Fibroblast of gingiva (primary cell): ENCODE measurements at places on chromosomes 16 and 17.
A peak's percentile ranks its signal among the peaks of the same experiment; 100 is the strongest.

- DNase-seq: peak; percentile 52
Observed at GRCh38 chr17:49193513-49194296, 16.7 kb downstream of the GNGT2 start.

DNA sequence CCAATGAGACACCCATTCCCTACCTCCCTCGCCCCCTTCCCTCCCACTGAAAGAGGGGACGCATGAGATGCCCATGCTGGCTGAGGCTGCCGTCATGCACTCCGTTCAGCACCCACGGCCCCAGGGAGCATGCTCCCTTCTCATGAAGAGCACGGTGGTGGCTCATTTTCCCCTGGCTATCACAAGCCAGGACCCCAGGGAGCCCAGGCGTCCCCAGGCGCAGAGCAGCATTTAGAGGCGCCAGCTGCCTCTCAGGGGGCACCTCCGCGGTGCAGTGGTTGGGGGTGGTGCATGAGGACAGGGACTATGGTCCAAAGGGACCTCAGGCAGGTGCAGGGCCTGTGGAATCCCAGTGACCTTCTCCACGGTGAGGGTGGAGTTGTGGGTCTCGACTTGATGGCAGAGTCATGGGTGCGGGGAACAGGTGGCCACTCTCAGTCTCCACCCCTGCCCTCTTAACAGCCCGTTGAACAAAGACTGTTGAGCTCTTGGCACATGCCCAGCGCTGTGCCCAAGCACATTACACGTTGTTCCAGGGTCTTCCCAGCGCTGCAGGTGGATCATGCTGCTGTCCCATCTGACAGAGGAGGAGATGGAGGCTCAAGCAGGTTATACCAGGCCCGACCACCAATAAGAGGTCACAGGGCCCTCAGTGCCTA, 13.6 kb downstream of the KIF19 start:
- DNase-seq: no peak

DNA sequence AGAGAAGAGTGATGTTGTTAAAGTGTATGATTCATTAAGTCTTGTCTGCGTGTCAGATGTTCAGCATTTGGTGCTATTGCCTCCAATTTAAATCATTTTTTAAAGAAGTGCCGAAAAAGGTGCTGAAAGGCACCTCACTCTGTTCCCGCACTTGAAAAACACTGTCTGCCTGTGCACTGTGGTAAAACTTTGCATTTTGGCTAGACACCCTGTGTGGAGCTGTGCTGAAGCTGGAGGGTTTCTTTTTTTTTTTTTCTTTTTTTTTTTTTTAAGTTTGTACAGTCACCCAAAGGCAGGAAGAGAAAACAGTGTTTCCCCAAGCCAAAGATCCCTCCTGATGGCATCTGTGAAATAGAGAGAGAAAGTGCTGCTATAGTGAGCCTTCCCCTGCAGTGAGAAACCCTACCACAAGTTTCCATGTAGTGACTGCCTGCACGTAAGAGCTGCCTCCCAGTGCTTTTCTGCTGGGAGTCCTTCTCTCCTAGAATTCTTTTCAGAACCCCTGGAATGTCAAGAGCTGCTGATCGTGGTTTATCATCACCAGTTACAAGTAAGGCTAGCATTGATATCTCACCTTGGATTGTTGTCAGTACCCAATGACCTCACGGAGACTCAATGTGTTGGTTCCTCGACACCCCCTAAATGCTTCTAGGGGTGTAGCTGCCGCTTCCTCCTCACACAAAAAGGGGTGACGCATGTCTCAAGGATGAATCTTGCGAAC, 116.0 kb upstream of the SOX9 start:
- DNase-seq: no peak

GRCh38 chr17:18027280-18027679, 11.7 kb downstream of the ATPAF2 start:
- DNase-seq: no peak

DNA sequence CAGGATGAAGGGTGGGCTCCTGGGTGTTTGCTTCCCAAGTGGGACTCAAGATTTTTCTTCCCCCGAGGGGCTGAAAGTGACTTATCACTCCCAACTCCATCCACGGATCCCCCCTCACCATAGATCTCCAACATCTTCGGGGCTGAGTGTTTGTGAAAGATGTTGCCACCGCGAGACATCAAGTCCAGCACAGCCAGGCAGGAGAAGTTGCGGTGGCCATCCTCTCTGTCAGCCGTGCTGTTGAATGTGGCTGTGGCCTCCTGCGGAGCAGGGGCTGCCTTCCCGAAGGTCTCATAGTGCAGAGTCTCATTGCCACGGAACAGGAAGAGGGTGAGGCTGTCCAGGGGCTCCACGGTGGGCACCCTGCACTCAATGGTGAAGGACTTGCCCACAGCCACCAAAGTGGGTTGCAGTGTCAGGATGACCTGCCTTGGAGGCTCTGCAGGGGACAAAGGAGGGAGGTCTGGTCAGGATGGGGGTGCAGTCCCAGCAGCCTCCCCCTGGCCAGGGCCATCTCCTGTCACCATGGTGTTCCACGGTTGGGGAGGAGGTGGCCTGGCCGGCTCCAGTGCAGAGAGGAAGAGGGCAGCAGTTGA, 5.5 kb downstream of the PRR29 start:
- no peak for DNase-seq

GRCh38 chr17:4378626-4379025, 12.2 kb upstream of the UBE2G1 start:
- no peak for DNase-seq

DNA sequence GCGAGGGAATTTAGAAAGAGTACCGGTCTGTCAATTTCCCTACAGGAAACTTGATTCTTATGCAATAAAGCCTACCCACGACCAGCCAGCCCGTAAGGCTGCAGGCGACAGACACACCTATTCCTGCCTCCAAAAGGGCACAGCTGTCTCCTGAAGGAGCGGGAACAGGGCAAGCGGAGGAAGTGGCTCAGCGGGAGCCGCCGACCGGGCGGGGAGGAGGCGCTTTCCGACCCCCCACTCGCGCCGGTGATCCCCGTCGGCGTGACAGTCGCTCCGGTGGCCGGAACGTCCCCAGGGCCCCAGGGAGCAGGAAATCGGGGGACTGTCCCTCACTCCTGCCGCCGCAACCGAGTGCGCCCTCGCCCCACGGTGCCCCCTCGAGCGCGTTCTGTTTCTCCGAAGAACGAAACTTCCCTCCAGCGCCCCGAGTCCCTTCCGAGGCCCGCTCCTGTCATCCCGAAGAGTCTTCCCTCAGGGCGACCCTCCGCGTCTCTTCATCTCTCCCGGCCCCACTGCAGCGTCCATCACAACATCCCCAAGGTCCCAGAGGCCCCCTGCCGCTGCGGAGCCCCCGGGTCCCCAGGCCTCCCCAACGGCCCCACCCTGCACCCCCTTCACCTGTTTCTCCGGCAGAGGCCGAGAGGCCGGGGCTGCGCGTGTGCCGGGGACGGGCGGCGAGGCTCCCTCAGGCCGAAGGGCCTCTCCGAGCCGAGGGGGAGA, 421 bp downstream of the STAT3 start:
- no peak for DNase-seq

GRCh38 chr17:14875557-14876412, 389.3 kb downstream of the PMP22 start:
- DNase-seq: no peak

DNA sequence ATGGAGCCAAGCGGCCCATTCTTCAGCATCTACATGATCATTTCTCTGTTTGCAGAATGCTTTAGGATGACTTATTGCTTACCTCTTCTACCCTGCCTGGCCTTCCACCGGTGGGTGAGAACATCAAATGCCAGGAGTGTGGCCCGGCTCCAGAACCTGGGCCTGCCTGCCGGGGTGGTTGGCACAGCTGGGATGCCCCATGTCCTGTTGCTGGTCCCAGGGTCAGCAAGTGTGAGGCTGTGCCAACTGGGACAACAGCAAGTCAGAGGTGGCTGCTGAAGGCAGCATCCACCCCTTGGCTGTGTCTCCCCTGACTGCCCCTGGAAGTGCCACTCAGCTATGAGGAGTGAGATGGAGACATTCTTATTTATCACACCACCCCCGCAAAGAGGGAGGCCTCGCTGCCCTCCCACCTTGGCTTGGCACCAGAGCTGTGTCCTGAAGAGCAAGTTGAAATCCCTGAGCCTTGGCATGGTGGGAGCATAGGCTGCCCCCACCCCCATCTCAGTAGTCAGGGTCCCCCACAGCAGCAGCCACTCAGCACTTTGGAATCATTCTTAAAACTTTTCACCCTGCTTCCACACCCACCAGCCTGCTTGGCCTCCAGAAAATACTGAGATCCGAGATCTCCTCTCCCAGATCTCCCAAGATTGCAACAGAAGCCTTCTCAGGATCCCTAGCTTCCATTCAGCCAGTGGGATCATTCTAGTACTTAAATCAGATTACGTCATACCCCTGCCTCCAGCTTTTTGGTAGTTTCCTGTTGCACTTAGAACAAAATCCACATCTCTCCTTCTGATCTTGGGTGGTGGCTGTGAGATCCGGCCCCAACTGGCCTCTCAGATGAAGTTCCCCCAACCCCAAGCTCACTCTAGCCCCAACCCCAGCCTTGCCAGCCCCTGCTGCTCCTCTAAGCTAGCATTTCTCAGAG, 127.5 kb downstream of the SOCS1 start:
- DNase-seq: peak; percentile 64

DNA sequence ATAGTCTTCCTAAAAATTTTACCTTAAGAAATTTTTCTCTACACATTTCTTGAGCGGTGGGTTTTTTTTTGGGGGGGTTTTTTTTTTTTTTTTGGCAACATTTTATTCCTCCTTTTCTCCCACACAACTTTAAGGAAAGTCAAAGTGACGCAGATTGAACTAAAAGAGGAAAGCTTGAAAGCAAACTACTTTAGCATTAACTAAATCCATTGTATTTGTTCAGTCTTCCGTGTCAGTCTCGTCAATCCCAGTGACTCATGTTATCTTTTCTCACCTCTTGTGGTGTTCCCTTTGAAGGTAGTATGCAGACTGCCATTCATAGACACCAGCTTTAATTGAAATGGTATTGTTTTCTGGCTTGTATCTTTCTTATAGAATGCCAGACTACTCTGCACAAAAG, 39.3 kb downstream of the TADA2A start:
- no peak for DNase-seq

GRCh38 chr16:14028202-14028601, 42.9 kb upstream of the MRTFB start:
- no peak for DNase-seq

GRCh38 chr17:78304549-78305037, 55.3 kb downstream of the SOCS3 start:
- DNase-seq: no peak

DNA sequence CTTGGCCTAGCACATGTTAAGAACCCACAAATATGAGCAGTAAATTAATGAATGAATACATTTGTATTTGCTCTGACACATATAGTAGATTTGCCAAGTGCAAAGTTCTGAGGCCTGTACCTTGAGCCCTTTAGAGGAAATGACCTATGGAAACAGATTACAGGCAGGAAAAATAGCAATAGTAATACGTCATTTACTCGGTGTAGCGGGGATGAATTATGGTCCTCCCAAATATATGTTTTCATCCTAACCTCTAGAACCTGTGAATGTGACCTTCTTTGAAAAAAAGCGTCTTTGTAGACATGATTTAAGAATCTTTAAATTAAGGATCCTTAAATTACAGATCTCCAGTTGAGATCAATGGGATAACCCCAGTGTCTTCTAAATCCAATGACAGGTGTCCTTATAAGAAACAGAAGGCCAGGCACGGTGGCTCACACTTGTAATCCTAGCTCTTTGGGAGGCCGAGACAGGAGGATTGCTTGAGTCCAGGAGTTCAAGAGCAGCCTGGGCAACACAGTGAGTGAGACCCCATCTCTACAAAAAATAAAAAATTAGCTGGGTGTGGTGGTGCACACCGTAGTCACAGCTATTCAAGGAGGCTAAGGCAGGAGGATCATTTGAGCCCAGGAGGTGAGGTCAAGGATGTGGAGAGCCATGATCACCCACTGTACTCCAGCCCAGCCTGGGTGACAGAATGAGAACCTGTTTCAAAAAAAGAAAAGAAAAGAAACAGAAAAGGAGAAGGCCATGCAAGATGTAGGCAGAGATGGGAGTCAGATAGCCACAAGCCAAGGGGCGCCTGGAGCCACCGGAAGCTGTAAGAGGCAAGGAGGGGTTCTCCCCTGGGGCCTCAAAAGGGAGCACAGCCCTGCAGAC, 5.1 kb upstream of the ITPRIPL2 start:
- no peak for DNase-seq

DNA sequence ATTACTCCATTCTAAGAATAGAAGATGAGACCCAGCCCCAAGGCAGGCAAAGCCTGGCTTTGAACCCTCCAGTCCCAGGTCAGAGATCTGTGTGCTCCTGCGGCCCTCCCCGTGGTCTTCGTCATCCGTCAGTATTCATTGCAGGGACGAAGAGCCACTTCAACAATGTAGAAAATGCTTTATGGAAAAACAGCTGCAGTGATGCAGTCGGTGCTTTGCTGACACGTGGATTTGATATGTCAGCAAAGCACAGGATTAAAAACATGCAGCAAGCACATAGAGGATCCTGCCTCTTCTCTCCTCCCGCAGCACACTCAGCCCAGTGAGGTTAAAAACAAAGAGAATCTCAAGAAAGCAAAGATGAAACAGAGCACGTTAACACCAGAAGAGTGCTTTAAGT, 117.1 kb upstream of the AXIN2 start:
- DNase-seq: peak; percentile 46

DNA sequence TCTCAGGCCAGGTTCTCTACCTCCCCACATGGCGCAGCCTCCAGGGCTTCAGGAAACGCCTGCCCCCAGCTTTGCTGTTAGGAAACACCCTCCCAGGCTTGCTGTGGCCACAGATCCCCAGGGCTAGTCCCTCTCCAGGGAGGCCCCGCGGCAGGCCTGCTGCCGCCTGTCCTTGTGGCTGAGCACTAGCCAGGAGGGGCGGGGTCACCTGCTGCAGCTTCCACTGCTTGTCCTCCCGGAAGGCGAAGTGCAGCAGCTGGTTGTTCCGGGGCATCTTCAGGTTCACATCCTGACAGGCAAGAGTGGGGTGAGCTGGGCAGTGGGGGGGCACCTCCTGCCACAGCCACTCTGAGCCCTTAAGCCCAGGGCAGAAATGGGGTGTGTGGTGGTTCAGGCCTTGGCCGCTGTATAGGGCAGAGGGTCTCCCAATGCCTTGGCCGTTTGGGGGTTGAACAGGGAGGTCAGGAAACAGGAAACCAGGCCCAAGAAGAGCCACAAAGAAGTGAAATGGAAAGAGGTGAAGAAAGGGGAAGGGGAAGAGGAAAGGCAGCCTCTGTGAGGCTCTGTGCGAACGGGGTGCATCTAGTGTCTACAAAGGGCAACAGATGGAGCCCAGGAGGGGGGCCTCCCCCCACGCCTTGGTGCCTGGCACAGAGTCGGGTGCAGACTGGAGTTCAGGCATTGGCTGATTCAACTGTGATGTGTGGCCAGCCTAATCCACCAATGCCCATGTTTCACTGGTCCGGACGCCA, 2.0 kb downstream of the ROGDI start:
- no peak for DNase-seq
